Activated CD4-positive, alpha-beta memory T cell treated with anti-CD3 and anti-CD28 coated beads, Interleukin-2, amount 10 ng/mL, durations not matched to agents 7 days and 5 days (primary cell): ENCODE measurements at places on chromosomes 12 and 14.

GRCh38 chr12:24853588-24853987, 95.3 kb downstream of the BCAT1 start:
- H3K27me3 ChIP-seq = peaks cover 9% of the 10 kb centered on the region
- DNase-seq = no peak
- no peaks in the 10 kb centered on the region for H3K36me3 ChIP-seq
- H3K4me3 ChIP-seq = no peak overlapping the region

- no peaks in the 10 kb centered on the region for H3K27me3 ChIP-seq
- no peaks in the 10 kb centered on the region for H3K36me3 ChIP-seq
- no peak overlapping the region for H3K4me3 ChIP-seq
- no peak overlapping the region for H3K27ac ChIP-seq
- no peak for DNase-seq
- H3K4me1 ChIP-seq = no peaks in the 10 kb centered on the region
Observed at GRCh38 chr12:19808371-19808770, 369.1 kb downstream of the AEBP2 start.

- H3K27ac ChIP-seq = no peak overlapping the region
- no peaks in the 10 kb centered on the region for H3K4me1 ChIP-seq
- H3K4me3 ChIP-seq = no peak overlapping the region
- no peaks in the 10 kb centered on the region for H3K36me3 ChIP-seq
Observed at GRCh38 chr14:80059041-80059440, 152.3 kb downstream of the DIO2 start.

DNA sequence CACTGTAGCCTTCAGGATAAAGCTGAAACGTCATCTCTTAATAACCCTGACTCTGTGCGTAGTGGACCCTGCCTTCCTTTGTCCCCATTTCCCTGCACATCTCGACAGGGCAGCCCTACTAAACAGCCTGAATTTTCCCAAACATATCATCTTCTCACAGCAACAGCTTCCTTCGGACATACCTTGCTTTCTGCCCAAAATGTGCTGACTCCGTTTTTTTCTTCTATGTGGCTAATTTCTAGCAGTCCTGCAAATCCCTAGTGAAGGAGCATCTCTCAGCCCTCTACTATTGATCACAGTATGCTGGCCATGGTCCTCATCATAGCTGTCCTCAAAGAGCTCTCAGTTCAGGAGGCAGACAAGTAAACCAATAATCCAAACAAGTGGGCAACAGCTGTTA, 53.1 kb upstream of the PCED1B start:
- H3K36me3 ChIP-seq = no peaks in the 10 kb centered on the region
- DNase-seq = no peak
- no peak overlapping the region for H3K27ac ChIP-seq

GRCh38 chr12:60100160-60100559, 504.3 kb downstream of the SLC16A7 start:
- no peaks in the 10 kb centered on the region for H3K27me3 ChIP-seq
- DNase-seq = no peak
- H3K4me1 ChIP-seq = no peaks in the 10 kb centered on the region
- H3K4me3 ChIP-seq = no peak overlapping the region

- H3K36me3 ChIP-seq = no peaks in the 10 kb centered on the region
- no peaks in the 10 kb centered on the region for H3K4me1 ChIP-seq
- DNase-seq = no peak
Observed at GRCh38 chr14:58770491-58770982, 132.8 kb downstream of the DACT1 start.

GRCh38 chr12:6069437-6070093, 54.9 kb downstream of the VWF start:
- peaks cover 40% of the 10 kb centered on the region for H3K27me3 ChIP-seq
- no peaks in the 10 kb centered on the region for H3K36me3 ChIP-seq
- DNase-seq = no peak
- peaks cover 19% of the 10 kb centered on the region for H3K4me1 ChIP-seq

GRCh38 chr12:67482751-67483661, 165.5 kb upstream of the DYRK2 start:
- H3K4me3 ChIP-seq = no peak overlapping the region
- peaks cover 33% of the 10 kb centered on the region for H3K4me1 ChIP-seq
- H3K36me3 ChIP-seq = peaks cover 6% of the 10 kb centered on the region
- peak overlapping the region; percentile 68 for H3K27ac ChIP-seq
- H3K27me3 ChIP-seq = no peaks in the 10 kb centered on the region

DNA sequence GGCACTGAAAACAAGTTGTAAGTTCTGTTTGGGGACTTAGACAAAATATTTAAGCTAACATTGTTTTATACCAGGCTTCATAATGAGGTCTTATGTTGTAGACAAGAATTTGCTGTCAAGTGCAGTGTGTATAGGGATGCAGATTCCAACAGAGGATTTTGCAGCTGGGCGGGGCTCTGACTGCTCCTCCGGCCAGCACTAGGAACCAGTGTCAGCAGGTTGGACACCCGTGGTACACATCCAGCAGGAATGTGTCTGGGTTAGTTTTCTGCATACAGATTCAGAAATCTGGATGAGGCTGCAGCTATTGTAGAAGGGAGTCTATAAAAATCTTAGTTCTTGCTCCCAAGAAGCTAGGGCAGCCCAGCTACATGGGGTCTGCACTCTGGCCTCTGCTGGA, 194.3 kb upstream of the RBM19 start:
- no peak for DNase-seq
- no peaks in the 10 kb centered on the region for H3K27me3 ChIP-seq
